ENCODE measurements at places on chromosomes 5 and 9.
A peak's percentile ranks its signal among the peaks of the same experiment; 100 is the strongest.

DNA sequence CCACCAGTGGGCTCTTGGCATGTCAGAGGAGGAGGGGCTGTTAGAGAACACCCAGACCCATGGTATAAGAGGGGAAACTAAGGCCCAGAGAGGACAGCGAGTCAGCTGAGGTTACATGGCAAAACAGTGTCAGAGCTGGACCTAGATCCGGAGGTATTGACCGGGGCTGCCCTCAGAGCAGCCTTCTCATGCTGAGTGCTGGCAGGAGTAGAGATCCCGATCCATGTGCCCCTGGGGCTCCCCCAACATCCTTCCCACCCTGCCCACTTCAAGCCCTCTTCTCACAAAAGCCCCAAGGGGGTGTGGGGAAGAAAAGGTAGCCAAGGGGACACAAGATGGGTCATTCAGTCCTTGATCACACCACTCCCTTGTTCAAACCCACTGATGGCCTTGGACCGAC is 19.9 kb downstream of the CSF1R start:
- DNase-seq, result no peak

- DNase-seq, result no peak
Observed at GRCh38 chr5:138054847-138055558, 22.1 kb upstream of the FAM13B start.

DNA sequence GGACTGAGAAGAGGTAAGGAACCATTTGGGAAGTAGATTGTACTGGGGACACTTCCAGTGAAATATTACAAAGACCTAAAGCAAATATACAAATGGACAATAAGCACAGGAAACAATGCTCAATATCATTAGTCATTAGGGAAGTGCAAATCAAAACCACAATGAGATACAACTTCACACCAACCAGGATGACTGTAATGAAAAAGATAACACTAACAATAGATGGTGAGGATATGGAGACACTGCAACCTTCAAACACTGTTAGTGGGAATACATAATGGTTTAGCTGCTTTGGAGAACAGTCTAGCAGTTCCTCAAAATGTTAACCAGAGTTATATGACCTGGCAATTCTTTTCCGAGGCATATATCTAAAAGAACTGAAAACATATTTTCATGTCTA is 149.7 kb downstream of the TRPM3 start:
- no peak for DNase-seq

DNA sequence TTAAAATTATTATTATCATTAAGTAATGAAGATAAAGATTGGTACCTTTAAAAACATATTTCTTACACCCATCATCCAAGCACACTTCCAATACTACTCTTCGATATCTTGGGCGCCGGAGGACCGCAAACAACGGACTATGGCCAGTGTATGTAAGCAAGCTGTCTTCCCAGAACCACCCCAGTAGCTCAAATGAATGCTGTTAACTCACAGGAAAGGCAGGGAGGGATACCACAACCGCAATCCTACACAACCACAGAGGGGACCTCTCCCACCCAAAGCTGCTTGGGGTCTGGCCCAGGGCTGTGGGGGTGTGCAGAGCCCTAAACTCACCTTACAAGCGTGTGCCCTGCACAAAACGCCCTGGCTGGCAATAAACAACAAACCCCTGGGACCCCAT is 20.6 kb downstream of the GOLM1 start:
- DNase-seq, result no peak

GRCh38 chr5:71862087-71862486 is 143.0 kb downstream of the CARTPT start:
- DNase-seq, result no peak

- DNase-seq, result no peak
Observed at GRCh38 chr5:77641397-77641943, 3.0 kb upstream of the OTP start.

DNA sequence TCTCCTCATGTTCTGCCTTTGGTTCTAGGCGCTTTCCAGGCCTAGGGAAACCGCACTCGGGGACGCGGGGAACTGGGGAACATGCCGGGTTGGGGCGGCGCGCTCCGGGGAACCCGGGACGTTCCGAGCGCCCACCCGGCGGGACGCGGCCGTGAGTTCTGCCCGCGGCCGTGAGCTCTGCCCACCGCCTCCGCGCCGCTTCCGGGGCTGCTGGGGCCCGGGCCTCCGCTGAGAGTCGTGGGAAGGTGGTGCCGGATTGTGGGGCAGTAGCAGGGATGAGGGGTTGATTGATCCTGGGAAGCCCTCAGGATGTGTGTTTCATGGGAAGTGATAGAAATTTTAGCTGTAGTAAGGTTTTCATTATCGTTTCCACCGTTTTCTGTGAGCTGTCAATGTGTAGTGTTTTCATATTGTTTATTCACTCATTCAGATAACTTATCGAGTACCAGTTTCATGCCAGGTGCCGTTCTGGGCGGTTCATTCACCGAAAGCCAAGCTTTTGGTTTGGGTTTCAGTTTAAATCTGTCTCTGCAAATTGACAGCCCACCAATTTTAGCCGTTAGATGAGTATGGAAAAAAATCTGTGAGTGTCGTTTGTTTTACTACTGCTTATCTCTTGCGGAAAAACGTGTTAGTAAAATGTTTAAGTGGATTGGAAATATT is 657 bp downstream of the MTRR start:
- DNase-seq, result no peak

DNA sequence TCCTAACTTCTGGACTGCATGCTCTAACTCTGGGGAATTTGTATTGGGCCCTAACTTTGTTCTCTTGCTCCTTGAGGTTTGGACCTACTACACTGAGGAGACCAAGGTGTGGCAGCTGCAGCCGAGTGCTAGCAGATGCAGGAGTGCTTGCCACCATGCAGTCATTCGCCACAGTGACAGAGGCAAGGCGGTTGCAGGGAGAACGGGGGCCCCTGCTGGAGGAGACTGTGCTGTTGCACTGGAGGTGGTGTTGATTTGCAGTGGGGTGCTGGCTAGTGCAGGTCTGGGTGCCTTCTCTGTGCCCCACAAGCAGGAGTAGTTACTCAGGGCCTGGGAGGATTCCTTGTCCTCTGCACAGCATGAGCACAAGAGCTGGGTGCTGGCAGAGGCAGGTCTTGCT is 22.4 kb upstream of the DIRAS2 start:
- no peak for DNase-seq

- DNase-seq, result no peak
Observed at GRCh38 chr9:114294664-114295063, 28.2 kb upstream of the ORM1 start.

DNA sequence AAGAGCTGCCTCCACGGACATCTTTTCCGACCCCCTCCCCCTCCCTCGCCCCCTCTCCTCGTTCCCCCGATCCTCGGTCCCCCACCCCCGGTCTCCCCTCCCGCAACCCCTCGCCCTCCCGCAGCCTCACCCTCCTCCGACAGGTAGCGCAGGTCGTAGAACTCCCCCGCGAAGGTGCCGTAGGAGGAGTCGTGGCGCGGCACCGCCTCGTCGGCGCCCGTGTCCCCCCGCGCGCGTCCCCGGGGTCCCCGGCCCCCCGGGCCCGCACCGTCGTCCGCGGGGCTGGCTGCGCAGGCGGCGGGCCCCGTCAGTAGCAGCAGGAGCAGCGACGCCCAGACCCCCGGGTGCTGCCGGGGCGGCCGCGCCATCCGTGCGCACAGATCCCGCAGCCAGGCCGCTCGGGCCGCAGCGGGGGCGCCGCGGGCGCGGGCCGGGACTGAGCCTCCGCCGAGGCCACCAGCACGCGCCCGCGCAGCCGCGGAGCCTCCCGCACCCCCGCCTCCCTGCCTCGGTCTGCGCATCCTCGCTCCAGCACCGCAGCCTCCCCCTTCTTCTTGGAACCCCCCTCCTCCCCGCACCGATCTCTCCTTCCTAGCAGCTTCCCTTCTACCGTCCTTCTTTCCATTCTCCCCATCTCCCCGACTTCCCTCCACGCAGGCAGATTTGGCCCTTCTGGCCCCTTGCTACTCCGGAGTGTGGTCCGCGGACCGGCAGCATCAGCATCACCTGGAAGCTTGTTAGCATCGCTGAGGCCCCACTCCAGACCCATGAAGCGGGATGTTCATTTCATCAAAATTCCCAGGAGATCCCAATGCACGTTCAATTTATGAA is at the start of gene FRRS1L:
FRRS1L (minus strand) TSS at position 479 of the 831 bp plus-strand sequence; CDS start at position 368, 111 bp downstream.
- no peak for DNase-seq

- DNase-seq, result no peak
Observed at GRCh38 chr9:88936668-88937067, 54.6 kb upstream of the S1PR3 start.

GRCh38 chr5:66661149-66661548 is 65.0 kb downstream of the MAST4 start:
- no peak for DNase-seq

DNA sequence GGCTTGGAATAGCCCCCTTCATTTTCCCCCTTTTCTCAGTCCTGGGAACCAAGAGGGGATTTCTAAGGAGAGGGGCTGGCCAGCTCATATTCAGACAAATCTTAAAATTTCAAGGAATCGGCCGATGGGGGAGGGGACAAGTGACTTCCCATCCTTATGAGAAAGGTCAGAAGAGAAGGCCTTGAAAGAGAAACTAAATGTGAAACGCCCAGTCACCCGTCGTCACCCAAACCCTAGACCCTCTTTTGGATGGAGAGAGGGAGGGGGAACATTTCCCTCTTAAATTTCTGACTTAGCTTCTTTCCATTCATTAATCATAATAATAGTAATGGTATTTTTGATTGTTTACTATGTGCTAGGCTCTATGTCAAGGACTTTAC is 850 bp upstream of the CCL19 start:
- no peak for DNase-seq

DNA sequence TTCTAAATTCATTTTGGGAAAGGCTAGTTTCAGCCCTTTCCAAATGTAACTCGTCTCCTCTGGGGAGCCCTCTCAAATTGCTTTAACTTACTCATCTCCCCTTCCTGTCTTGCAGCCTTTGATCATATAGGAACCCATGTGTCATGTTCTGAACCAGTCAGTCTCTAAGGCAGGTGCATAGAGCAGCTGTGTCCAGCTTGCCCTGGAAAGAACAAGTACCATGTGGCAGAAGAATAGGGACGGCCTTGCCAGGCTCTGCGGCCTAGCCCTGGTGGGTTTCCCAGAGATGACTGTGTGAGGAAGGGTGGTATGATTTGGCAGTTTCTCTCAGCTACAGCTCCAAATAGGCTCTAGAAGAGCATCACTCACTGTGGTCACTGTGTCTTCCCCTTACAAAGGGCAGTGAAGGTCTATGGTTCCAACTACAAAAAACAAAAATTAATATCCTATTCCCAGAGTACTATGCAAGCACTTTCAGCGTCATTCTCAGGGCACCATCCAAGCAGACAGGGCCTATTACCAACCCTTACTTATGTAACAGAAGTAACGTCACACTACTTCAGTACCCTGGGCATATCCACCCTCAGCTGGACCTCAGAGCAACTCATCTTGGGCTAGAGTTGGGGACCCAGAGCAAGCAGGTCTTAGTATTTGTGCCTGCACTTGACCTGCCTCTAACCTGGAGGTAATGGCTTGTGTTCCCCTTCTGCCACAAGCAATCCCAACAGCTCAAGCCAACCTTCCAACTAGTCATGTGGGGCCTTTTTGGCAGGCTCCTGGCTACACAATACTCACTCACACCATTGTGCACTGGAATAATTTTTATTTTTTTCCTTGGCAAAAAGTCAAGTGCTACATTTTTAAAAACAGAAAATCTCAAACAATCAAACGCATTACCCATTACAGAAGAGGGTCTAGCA is 37.2 kb upstream of the UBAP2 start:
- no peak for DNase-seq

GRCh38 chr9:5714501-5715401 is 85.8 kb downstream of the RIC1 start:
- no peak for DNase-seq

- no peak for DNase-seq
Observed at GRCh38 chr9:106862110-106862820, 701 bp upstream of the ZNF462 start.

DNA sequence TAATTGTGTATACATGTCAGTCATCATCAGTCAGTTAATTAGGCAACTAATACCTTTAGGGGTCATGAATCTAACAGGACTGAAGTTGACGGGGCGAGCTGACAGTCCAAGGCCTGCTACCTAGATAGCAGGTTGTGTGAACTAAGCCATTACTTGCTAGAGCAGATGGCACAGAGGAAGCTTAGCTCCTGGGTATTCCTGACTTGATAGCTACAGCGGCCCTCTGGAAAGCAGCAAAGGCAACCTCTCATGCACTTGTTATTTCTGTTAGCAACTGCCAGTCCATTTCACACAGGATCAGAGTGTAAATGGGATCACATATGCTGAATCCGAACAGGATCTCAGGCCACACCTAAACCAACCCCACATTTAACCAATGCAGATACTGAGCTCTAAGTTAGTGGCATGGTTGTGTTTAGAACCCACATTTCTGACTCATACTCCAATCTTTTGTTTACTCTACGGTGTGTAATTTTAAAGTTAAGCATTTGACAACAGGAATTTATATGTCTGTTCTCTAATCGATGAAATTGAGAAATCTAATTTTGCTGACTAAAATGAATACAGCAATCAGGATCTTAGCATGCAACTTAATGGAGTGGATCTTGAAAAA is 521.3 kb upstream of the ZNF608 start:
- no peak for DNase-seq

DNA sequence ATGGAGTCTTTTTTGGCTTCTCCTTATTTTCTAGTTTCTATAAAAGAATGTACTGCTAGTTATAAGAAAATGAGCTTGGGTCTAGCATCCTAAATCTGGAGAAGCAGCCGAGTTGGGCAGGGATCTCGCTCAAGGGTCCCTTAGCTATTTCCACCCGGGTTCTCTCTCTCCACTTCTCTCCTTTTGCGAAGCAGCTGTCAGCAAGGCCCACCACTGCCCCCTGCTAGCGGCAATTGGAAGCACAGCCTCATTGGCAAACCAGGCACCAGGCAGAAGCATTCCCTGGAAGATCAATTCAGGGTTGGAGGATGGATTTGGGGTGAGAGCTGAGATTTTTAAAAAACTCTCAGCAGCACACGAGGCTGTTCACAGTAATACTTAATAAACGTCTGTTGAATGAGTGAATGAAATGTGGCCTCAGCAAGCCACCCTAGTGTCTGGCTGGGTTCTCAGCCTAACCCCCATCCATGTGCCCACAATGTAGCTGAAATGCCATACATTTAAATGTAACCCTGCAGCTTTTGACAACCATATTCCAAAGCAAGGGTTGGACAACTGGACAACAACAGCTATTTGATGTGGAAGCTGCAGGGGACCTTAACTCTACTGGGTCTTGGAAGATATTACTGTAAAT is 34.6 kb upstream of the TNIP1 start:
- peak; percentile 70 for DNase-seq

DNA sequence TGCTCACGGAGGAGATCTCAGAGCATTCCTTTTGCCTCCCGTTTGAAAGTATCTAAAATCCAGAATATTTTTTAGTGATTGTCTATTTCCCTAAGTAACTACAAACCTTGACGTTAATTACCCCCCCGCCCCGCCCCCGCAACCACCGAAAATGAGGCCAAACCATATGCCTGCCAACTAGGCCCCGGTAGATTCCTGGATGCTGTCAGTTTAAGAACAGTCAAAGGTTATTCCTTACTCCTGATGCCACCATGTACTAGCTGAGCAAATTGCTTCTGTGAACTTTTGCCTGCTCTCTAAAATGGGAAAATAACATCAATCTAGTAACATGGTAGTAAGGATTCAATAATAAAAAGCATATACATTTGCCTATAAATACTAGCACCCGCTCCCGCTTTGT is 244.8 kb downstream of the SAXO1 start:
- no peak for DNase-seq

Measured in CD4-positive, alpha-beta T cell treated with Interleukin-4 for 4 hours (primary cell).